T-helper 22 cell (primary cell): ENCODE measurements at places on chromosomes 1 and 21.
A peak's percentile ranks its signal among the peaks of the same experiment; 100 is the strongest.

DNA sequence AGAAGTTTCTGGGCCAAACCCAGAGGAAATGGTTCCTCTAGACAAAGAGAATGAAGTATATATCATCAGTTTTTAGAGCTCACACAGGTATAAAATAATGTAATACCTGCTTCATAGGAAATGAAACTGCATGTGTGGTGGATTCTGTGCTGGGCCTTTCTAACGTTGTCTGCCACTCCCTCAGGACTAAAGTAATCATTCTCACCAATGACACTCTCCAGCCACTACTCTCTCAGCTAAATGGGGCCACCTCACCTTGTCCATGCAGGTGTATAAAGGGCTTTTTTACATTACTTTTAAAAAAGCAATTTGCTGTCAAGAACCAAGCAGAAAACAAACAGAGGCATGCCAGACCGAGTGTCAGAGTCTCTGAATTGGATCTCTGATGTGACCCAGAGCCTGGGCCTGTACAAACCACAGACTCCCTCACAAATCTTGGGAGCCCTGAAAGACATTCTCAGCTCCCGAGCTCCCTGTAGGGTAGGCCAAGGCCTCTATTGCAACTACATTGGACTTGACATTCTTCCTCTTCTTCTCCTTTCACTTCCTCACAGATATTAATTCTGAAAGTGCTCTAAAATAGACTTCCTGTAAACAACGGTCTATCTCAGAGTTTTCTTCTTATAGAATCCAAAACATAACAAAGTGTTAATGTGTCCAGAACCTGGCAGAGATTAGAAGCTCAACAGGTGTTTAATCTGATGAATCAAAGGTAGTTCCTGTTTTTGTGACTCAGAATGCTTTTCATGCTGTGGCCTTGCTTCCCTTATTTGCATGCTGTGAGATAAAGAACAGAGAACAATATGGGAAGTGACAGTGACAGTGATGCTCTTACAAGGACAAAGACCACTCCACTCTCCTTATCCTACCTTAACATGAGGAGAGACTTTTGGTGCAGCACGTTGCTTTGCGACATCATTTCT is 8.6 kb downstream of the AIM2 start:
- no peak for DNase-seq

DNA sequence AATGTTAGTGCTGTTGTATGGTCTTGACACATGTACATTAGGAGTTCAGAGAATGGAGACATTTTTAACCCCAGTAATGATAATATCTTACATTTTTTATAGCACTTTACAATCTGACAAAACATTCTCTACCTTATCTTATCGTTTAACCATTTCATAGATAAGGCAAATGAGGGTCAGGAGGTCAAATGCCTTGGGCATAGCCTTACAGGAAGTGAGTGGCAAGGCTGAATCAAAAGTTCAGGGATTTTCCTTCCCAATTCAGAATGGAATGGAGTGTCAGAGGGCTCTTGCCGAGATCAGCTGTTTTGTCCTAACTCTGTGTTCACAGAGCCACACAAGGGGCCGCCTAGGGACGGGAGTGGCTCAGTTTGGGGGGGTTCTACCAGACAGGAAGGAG is 57.6 kb upstream of the AK4 start:
- DNase-seq = no peak

DNA sequence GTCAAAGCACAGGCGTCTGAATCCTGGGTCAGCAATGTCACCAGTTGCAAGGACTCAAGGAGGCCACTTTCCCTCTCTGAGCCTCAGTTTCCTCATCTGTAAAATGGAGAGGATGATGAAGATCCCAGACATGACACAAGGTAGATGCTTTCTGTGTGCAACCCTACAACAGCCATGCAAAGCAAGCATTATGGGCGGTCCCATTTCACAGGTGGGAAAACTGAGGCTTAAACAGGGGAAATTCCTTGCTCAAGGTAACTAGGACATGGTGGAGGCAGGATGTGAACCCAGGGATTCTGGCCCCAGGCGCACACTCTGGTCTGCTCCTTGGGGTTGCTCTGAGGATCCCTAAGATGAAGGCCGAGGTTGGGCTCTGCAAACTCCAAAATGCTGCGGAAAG is 311.0 kb downstream of the PTPRU start:
- no peak for DNase-seq

GRCh38 chr21:33099131-33099530 is 29.2 kb downstream of the OLIG1 start:
- DNase-seq = no peak

DNA sequence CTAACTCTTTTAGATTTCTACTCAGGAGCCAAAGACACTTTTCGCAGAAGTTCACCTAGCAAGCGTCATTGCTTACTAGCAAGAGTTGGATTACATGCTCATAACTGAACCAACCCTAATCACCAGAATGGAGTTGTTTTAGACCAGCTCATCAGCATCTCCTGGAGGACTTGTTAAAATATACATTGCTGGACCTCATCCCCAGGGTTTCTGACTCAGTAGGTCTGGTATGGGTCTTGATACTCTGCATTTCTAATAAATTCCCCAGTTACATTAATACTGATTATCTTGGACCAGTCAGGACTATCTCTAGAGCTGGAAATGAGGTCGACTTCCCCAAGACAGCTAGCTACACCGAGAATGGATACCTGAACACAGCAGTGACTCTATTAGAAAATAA is 9.7 kb upstream of the PRDX6 start:
- DNase-seq = no peak

DNA sequence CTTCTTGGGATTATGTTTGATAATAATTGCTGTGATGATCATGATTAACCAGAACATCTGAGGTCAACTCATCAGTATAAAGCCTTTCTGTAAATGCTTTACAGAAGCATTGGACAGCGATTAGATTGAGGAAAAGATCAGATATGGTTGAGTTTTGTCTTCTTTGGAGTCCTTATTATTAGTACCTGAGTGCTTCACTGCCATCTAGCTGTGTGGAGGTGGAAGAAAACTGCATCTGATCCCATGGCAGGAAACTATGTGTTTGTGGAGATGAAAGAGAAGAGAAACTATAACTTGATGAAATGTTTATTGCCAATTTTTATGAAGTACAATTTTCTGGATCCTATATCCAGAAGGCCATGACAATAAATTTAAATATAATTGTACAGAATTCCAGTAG is 11.4 kb downstream of the FLG2 start:
- DNase-seq = no peak

DNA sequence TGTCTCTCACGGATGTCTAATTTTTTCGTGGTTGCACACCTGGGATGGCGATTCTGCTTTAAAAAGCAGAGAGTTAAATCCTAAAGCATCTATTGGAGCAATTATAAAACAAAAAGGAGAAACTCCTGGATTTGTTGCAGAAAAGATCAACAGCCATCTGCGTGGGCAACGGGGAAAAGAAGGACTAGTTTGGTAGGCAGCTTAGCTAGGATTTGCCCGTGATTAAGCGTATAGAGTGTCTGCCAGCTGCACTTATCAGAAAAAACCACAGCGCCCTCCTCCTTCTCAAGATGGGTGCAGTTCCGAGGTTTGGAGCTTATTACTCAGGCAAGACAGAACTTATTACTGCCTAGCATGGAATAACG is 526 bp upstream of the SLC25A24 start:
- no peak for DNase-seq

- no peak for DNase-seq
Measured at GRCh38 chr1:1210726-1211540, 3.0 kb downstream of the TNFRSF4 start.

GRCh38 chr21:35044128-35044527 is 5.0 kb downstream of the RUNX1 start:
- no peak for DNase-seq

DNA sequence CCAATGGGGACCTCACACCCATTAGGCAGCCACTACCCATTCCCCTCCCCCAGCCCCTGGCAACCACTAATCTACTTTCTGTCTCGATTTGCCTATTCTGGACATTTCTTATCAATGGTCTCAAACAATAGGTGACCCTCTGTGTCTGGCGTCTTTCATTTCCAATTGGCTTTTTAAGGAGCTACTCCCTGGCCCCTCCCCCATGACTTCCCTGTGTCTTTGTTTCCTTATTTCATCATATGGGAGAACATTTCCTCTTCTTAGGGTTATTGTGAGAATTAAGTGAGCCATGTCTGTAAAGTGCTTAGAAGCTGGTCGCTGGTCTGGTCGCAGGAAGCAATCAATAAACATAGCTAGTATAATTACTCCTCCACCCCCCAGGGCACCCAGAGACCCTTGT is 80.9 kb downstream of the SPSB1 start:
- no peak for DNase-seq

GRCh38 chr1:72759486-72759885 is 477.1 kb upstream of the NEGR1 start:
- DNase-seq = no peak

- no peak for DNase-seq
Measured at GRCh38 chr1:53257454-53258081, 19.2 kb upstream of the MAGOH start.

GRCh38 chr1:46446646-46447498 is 42.8 kb upstream of the DMBX1 start:
- peak; percentile 28 for DNase-seq
